ENCODE measurements at places on chromosomes 2 and 18. TPM values are rescaled to one million over a fixed set of nuclear protein-coding genes. Genes with fewer than 3 reads are reported as not detected.

The MEX3C gene
- 34.9 TPM for total RNA-seq

The SLC14A1 gene
- 5.1 TPM for total RNA-seq

The ZNF521 gene
- total RNA-seq, result 0.16 TPM

The EFEMP1 gene
- 283 TPM for total RNA-seq

The RETSAT gene
- total RNA-seq, result 55.8 TPM

The UGT1A6 gene
- not detected for total RNA-seq

The TUBB8B gene
- total RNA-seq, result 3.9 TPM

The FOXI3 gene
- not detected for total RNA-seq

The TXNDC2 gene
- not detected for total RNA-seq

The WIPF1 gene
- 28.3 TPM for total RNA-seq

The SERPINB13 gene
- not detected for total RNA-seq

The SERPINB2 gene
- 0.74 TPM for total RNA-seq

The CYP27C1 gene
- total RNA-seq, result 0.63 TPM

The POTEE gene
- total RNA-seq, result 0.05 TPM

The SERPINB11 gene
- total RNA-seq, result not detected

The TTR gene
- total RNA-seq, result not detected

The TBR1 gene
- 0.03 TPM for total RNA-seq

The TUBA3E gene
- not detected for total RNA-seq

The TACR1 gene
- total RNA-seq, result not detected

The ARHGEF4 gene
- total RNA-seq, result 3.9 TPM

The REG3A gene
- not detected for total RNA-seq

The DNAJC27 gene
- 4.4 TPM for total RNA-seq

The XPO1 gene
- total RNA-seq, result 179 TPM

The LYG2 gene
- total RNA-seq, result not detected

The DSG2 gene
- total RNA-seq, result 65.5 TPM

The RAB6C gene
- total RNA-seq, result not detected

The KCNF1 gene
- total RNA-seq, result 0.24 TPM

The KCNG2 gene
- not detected for total RNA-seq

The TMEM17 gene
- 4.7 TPM for total RNA-seq

The PRKAG3 gene
- total RNA-seq, result not detected

The CTAGE1 gene
- 0.11 TPM for total RNA-seq

The AAMP gene
- 231 TPM for total RNA-seq

The CRACDL gene
- not detected for total RNA-seq

The GALNT3 gene
- total RNA-seq, result 2.2 TPM

The RNF138 gene
- 56.7 TPM for total RNA-seq

The IHH gene
- total RNA-seq, result not detected

The SPHKAP gene
- total RNA-seq, result not detected

The PRKRA gene
- 80.1 TPM for total RNA-seq

The PLCD4 gene
- total RNA-seq, result not detected

The LAMA1 gene
- total RNA-seq, result 6.4 TPM

The ASAP2 gene
- 12.9 TPM for total RNA-seq

The SCYGR3 gene
- not detected for total RNA-seq

The RNF152 gene
- total RNA-seq, result 18.0 TPM

All from SJSA1 (cell line).